ENCODE measurements at places on chromosomes 13 and 19.

DNA sequence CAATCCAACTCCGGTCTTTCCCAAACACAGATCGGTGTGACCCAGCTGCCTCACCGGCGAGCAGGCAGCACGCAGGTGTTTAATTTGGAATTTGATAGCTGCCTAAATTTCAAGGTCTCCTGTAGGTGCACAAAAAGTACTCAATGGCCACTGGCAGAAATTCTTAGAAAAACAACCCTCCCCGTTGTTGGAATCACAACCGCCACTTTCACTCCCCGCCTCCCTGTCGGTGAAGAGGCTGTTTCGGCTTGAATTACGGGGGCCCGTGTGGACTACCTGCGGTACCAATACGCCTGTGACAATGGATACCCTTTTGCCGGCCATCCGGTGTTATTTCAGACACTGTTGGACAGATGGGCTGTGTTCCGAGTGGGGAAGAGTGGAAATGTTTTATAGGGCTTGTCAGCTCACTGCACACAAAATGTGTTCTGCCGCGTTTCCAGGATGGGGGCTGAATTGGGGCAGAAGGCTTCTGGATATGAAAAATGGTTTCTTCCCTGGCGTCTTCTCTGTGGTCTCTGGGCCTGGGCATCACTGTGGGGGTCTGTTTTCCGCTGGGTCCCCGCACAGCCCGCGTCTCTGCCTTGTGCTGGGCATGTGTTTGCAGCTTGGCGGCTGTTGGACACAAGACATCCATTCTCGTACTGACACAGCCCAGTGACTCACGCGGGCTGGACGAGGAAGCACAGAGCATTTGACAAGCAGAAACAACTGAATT, 45.4 kb downstream of the ZIC5 start:
- no peak for DNase-seq

DNA sequence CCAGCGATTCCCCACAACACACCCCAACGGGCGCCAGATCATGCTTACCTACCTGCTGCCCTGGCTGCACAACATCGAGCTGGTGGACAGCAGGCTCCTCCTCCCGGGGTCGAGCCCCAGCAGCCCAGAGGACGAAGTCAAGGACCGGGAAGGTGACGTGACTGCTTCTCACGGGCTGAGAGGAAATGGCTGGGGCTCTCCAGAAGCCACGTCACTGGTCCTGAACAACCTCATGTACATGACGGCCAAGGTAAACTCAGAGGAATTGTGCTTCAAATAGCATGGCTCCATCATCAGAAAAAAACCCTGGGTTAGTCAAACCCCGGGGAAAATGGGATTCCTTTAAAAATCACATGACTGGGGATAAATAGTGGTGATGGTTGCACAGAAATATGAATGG, 106.3 kb downstream of the ZAR1L start:
- no peak for DNase-seq

DNA sequence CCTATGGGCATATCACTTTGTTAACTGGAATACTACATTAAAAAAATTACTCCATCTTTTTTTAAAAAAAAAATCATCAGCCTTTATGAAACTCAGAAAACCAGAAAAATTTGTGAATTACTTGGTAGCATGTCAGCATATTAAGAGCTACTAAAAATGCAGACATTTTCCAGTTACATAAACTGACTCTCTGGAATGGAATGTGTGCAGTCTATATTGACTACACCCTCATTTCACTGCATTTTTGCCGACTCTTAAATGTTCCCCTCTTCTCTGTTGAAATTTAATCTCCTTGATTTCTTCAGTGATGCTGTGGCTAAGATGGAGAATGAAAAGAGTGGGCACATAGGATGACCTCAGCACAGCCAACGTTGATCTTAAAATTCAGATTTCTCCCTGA, 393.8 kb downstream of the ITGBL1 start:
- no peak for DNase-seq

GRCh38 chr19:12751635-12752034, at the start of gene BEST2:
Gene BEST2, plus strand, starts transcription at chr19:12751791. Its CDS starts 802 bp downstream, at chr19:12752593.
- DNase-seq, result no peak

DNA sequence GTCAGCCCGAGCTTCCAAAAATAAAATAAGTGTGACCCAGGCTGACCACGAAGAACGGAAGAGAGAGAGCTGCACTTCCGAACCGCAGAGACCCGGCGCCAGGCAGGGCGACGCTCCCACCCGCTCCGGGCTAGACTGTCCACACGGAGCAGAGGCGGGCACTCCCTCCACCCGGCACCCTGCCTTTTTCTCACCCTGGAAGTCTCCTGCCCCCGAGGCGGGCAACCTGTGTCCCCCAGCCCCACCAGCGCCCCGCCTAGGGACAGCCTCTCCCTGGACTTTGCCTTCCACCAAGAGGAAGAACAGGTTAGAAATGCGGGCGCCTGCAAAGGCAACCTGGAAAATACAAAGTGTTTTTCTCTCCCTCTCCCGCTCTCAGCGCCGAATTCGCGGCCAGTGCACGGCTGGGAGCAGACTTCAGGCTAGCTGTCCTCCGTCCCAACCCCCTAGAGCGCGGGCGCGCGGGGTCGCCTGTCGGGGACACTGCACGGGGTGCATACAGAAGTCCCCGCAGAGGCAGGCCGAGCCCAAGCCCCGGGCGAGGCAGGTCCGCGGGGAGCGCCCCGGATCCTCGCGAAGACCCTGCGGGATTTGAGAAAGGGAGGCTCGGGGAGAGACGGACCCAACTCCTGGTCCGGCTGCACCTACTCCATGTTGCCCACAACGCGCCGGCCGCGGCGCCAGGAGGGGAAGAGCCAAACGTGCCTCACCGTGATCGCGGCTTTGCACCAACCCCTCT, 845 bp downstream of the SPRY2 start:
- no peak for DNase-seq

DNA sequence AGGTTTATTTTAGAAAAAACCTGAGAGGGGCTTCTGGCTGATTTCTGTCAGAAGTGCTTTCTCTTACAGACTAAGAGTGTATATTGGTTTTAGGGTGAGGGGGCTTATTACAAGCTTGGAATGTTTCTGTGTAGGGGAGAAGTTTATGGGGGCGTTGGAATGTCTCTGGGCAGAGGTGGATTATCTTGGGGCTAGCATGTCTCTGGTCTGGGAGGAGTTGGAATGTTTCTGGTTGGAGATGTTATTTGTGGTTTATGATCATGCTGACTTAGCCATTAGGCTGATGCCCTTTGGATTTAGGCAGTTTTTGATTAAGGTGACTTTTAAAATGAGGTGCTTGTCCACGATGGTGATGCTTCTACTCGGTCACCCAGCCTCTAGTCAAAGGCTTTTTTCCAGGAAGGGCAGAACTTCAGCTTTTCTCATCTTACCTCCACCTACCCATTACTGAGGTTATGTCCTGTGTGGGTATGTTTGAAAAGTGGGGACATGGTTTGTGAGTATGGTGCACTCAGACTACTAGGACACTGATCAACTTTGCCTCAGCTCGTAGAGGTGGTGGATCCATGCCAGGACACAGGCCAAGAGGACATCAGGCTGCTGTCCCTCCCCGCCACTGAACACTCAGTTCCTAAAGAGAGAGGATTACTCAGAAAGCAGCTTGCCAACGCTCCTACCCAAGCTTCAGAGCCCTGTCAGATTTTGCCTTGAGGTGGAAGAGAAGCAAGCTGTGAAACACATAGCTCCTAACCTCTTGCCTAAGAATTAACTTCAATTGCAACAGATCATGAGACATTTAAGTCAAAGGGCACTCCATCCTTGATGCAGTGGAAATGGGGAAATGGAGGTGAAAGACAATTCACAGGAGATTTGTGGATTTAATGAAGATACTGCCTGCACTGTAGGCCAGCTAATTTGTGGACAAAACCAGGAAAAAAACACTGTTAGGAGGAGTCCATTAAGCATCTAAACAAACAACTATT, 63.6 kb downstream of the ZNF44 start:
- DNase-seq, result no peak

GRCh38 chr13:70795484-70795883, 687.2 kb upstream of the KLHL1 start:
- DNase-seq, result no peak

DNA sequence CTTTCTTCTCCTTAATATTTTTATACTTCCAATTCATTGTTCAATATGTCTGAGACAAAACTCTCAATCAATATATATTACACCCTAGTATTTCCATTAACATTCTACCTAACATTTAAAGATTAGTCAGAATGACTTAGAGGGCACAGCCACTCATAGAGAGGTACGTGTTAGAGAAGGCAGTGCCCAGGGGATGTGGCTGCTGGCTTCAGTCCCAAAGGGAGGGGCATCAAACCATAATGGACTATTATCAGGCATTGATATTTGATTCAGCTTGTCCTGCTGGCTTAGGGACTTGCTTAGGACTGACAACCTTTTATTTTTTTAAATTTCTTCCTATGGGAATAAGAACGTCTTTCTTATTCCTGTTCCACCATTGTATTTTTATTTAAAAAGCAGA, 1392.0 kb upstream of the ATXN8OS start:
- no peak for DNase-seq

GRCh38 chr19:38657633-38658222, 10.3 kb downstream of the ACTN4 start:
- DNase-seq, result peak; percentile 97

DNA sequence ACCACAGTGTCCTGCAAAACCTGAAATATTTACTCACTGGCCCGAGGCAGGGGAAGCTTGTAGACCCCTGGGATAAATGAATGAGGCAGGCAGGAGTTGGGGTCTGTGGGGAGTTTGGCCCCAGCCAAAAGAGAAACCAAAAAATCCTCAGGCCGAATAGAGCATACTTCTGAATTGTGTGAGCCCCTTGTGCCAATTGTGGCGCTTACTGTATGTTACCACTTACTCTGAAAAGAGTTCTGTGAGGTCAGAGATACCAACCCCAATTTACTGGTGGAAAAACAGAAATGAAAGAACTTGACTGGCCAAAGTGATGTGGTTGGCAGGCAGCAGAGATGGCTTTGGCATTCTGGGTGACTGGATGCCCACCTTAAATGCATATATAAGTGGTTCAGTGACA, 6.9 kb downstream of the CARM1 start:
- DNase-seq, result no peak

- no peak for DNase-seq
Observed at GRCh38 chr19:4302243-4302640, at the start of gene TMIGD2. Gene TMIGD2, minus strand, starts transcription at chr19:4302389. Its CDS starts 4 bp downstream, at chr19:4302385.

GRCh38 chr19:23436944-23437343, 41.7 kb upstream of the ZNF91 start:
- no peak for DNase-seq

- DNase-seq, result no peak
Observed at GRCh38 chr13:51041126-51041525, 69.9 kb downstream of the C13orf42 start.

GRCh38 chr19:343451-343931, 1.1 kb downstream of the MIER2 start:
- DNase-seq, result no peak

- DNase-seq, result no peak
Observed at GRCh38 chr19:29680447-29680846, 15.2 kb downstream of the PLEKHF1 start.

GRCh38 chr19:38151242-38151641, 72.8 kb downstream of the DPF1 start:
- DNase-seq, result no peak

DNA sequence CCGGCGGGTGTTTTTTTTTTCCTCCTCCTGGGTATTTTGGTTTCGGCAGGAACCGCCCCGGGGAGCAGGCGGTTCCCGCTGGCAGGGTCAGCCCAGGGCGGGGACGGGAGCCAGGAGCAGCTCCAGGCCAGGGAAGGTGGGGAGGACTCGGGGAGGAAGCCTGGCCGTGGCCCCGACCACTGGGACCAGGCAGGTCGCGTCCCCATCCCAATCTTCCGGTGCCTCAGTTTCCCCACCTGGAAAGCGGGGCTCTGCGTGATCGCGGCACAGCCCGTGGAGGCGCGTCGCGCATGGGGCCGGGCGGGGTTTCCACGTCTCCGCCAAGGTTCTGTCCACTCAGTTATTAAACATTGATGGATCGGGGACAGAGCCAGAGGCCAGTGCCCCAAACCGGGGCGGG, 34.8 kb downstream of the IL12RB1 start:
- DNase-seq, result no peak

GRCh38 chr13:51825681-51826254, 19.2 kb downstream of the TMEM272 start:
- DNase-seq, result no peak

DNA sequence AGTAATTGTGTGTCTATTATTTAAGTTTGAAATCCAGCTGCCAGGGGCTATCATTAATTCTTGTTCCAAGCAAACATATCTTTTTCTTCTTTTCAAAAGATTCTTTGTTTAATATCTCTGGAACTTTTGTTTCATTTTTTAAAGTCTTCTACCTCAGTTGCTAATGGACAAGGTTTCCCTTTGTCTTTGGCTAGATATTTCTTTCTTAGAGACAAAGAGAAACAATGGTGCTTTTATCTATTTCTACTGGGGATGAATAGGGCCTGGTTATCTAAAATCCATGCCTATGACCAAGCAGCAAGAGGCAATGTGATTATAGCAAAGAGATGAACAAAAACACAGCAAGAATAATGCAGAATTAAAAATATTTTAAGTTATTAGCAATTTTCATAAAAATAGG, 661.3 kb upstream of the KLF12 start:
- no peak for DNase-seq

- DNase-seq, result no peak
Observed at GRCh38 chr13:25157681-25158080, 14.4 kb downstream of the AMER2 start.

DNA sequence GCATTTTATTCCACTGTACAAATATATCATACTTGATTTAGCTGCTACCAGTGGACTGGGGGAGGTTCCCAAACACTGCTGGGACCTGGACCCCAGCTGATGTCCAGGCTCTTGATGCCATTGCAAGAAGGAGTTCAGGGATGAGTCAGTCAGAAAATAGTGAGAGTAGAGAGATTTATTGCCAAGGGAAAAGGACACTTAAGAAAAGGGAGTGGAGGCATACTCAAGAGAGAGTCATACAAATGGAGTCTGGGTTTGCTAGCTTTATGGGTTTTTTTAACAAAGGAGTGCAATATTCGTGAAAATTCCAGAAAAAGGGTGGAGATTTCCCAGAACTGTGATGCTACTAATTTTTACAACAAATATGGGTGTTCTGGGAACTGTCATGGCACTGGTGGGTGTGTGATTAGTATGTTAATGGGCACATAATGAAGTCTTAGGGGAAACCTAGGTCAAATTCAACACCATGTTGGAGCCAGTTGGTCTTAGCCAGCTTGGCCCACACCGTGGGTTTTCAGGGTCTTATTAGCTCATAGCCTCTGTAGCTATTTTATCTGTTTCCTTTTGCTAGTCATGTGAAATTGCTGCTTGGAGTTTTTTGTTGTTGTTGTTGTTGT, 36.2 kb downstream of the GPC6 start:
- DNase-seq, result no peak

DNA sequence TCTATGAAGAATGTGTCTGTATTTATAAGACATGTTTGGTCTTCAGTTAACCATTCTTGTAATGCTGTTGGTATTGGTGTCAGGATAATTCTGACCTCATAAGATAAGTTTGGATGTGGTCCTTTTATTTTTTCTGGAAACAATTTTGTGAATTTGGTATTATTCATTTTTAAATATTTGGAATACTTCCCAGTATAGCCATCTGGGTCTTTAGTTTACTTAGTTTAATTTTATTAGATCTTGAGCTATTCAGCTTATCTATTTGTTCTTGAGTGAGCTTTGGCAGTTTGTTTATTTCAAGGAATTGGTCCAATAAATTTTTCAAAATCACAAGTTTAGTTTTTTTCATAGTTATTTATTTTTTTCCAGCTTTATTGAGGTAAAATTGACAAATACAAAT, 335.4 kb upstream of the PCDH20 start:
- no peak for DNase-seq

GRCh38 chr19:37931881-37932655, 25.1 kb downstream of the SIPA1L3 start:
- DNase-seq, result peak; percentile 47
